Naive thymus-derived CD4-positive, alpha-beta T cell (primary cell): ENCODE measurements at places on chromosomes 1 and 21. TPM values are rescaled to one million over a fixed set of nuclear protein-coding genes. Genes with fewer than 3 reads are reported as not detected.

GRCh38 chr1:201639826-201640225 lies 100.9 kb downstream of the NAV1 start:
- H3K4me3 ChIP-seq, result no peak overlapping the region
- no peaks in the 10 kb centered on the region for H3K36me3 ChIP-seq
- H3K27me3 ChIP-seq, result no peaks in the 10 kb centered on the region
- H3K4me1 ChIP-seq, result no peaks in the 10 kb centered on the region
- no peak overlapping the region for H3K27ac ChIP-seq

GRCh38 chr1:1393014-1393413 lies 6.1 kb downstream of the CCNL2 start:
- no peaks in the 10 kb centered on the region for H3K27me3 ChIP-seq
- H3K4me3 ChIP-seq, result no peak overlapping the region
- H3K4me1 ChIP-seq, result peaks cover 5% of the 10 kb centered on the region

GRCh38 chr1:21705303-21705980 lies 36.3 kb upstream of the RAP1GAP start:
- H3K36me3 ChIP-seq, result peaks cover 64% of the 10 kb centered on the region
- no peaks in the 10 kb centered on the region for H3K4me1 ChIP-seq
- H3K4me3 ChIP-seq, result no peak overlapping the region
- no peak for DNase-seq
- H3K27ac ChIP-seq, result no peak overlapping the region
- H3K27me3 ChIP-seq, result no peaks in the 10 kb centered on the region

- no peaks in the 10 kb centered on the region for H3K36me3 ChIP-seq
- no peaks in the 10 kb centered on the region for H3K4me1 ChIP-seq
- no peak for DNase-seq
- no peak overlapping the region for H3K4me3 ChIP-seq
- no peaks in the 10 kb centered on the region for H3K27me3 ChIP-seq
Measured at GRCh38 chr1:119779869-119780356, 11.2 kb upstream of the HMGCS2 start.

- H3K36me3 ChIP-seq, result no peaks in the 10 kb centered on the region
- H3K4me3 ChIP-seq, result no peak overlapping the region
- no peaks in the 10 kb centered on the region for H3K27me3 ChIP-seq
- no peak for DNase-seq
Measured at GRCh38 chr1:117556976-117557375, 48.9 kb upstream of the TENT5C start.

- H3K27me3 ChIP-seq, result no peaks in the 10 kb centered on the region
- no peaks in the 10 kb centered on the region for H3K4me1 ChIP-seq
- no peak overlapping the region for H3K4me3 ChIP-seq
Measured at GRCh38 chr21:37525810-37526209, 159.2 kb downstream of the DYRK1A start.

The MTARC1 gene
- 1.1 TPM for total RNA-seq
